Activated naive CD8-positive, alpha-beta T cell treated with anti-CD3 and anti-CD28 coated beads, Interleukin-2, amount 10 ng/mL, durations not matched to agents 7 days and 5 days (primary cell): ENCODE measurements at places on chromosomes 1 and 21.

GRCh38 chr21:34330055-34330454, 33.8 kb upstream of the KCNE2 start:
- H3K4me1 ChIP-seq: no peaks in the 10 kb centered on the region
- no peak overlapping the region for H3K4me3 ChIP-seq
- H3K27ac ChIP-seq: no peak overlapping the region
- no peak for DNase-seq
- no peaks in the 10 kb centered on the region for H3K36me3 ChIP-seq

- peaks cover 17% of the 10 kb centered on the region for H3K27me3 ChIP-seq
- no peak for DNase-seq
- no peak overlapping the region for H3K27ac ChIP-seq
- no peaks in the 10 kb centered on the region for H3K36me3 ChIP-seq
- no peak overlapping the region for H3K4me3 ChIP-seq
Measured at GRCh38 chr1:91201694-91202093, 179.9 kb upstream of the ZNF644 start.

GRCh38 chr1:25819491-25820246, at the start of gene MTFR1L:
Gene MTFR1L (plus strand): TSS chr1:25819954. CDS start chr1:25823105, 3,151 bp downstream.
- peak within 1 kb of the TSS; percentile 93 for H3K4me3 ChIP-seq
- peaks cover 12% of the 10 kb centered on the region for H3K36me3 ChIP-seq
- peaks cover 30% of the 10 kb centered on the region for H3K4me1 ChIP-seq
- H3K27me3 ChIP-seq: no peaks in the 10 kb centered on the region
- peak; percentile 94 for DNase-seq

GRCh38 chr1:167477986-167478385, 40.3 kb downstream of the CD247 start:
- H3K36me3 ChIP-seq: peaks cover 60% of the 10 kb centered on the region
- peak overlapping the region; percentile 44 for H3K27ac ChIP-seq
- peaks cover 74% of the 10 kb centered on the region for H3K4me1 ChIP-seq
- H3K27me3 ChIP-seq: no peaks in the 10 kb centered on the region
- peak overlapping the region; percentile 2 for H3K4me3 ChIP-seq

- H3K36me3 ChIP-seq: no peaks in the 10 kb centered on the region
- H3K27me3 ChIP-seq: no peaks in the 10 kb centered on the region
- no peak for DNase-seq
- no peak overlapping the region for H3K27ac ChIP-seq
- H3K4me1 ChIP-seq: peaks cover 4% of the 10 kb centered on the region
Measured at GRCh38 chr1:223084464-223084866, 58.6 kb downstream of the TLR5 start.

DNA sequence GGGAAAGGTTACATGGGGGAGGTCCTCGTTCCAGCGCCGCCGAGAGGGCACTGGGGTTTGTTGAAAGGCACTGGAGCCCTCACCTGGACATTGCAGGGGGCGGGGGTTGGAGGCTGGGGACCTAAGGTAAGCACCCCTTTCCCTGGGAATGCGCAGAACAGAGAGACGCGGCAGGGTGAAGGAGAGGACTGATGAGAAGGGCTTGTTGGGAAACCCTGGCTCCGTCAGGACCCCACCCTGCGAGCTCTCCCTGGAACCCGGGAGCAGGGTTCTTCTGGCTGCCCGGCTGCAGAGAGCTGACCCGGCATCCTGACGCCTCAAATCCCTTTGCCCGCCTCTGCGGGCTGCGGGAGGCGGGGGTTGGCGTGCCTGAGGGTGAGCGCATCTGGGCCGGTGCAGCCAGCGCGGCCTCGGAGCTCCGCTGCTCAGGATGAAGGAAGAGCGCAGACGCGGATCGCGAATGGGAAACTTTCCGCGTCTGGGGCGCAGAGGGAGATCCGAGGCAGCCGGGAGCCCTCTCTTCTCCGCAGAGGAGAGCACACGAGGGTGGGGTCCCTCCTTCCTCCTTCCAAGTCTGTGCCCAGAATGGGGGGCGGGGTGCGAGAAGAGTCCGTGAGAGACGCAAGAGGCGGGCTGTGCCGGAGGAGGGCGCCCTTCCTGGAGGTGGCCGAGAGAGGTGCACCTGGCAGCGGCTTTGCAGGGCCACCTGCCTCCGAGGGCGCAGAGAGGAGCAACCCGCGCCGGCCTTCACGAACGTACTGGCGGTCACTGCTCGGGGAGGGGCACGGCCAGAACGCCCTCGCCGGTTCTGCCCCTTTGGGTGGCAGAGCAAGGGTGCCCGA, 2.4 kb downstream of the IGSF21 start:
- H3K27ac ChIP-seq: no peak overlapping the region
- no peak for DNase-seq
- H3K4me1 ChIP-seq: peaks cover 3% of the 10 kb centered on the region
- H3K4me3 ChIP-seq: no peak overlapping the region
- H3K27me3 ChIP-seq: peaks cover 56% of the 10 kb centered on the region

- no peaks in the 10 kb centered on the region for H3K36me3 ChIP-seq
- H3K4me3 ChIP-seq: no peak overlapping the region
- no peaks in the 10 kb centered on the region for H3K27me3 ChIP-seq
- H3K27ac ChIP-seq: no peak overlapping the region
- DNase-seq: no peak
Measured at GRCh38 chr21:19350286-19350685, 946.7 kb upstream of the TMPRSS15 start.

DNA sequence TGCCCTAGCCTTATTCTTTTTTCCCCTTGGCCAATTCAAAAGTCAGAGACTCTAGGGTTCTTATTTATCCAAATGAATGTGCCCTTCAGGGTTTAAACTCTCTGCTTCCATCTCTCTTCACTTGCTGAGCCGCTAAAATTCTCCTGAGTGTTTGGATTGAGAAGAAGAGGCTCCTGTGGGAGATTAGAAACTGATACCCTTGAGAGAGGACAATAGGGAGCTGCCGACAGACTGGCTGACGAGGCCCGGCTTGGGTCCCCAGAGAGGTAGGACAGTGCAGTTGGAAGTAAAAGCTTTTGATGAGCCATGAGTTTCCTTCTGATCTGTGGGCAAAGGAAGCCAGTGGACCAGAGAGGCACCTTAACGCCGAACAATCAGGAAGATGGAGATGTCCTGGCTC, 41.3 kb upstream of the UBE2U start:
- DNase-seq: no peak
- H3K4me3 ChIP-seq: no peak overlapping the region
- no peaks in the 10 kb centered on the region for H3K36me3 ChIP-seq
- peaks cover 12% of the 10 kb centered on the region for H3K27me3 ChIP-seq
- no peak overlapping the region for H3K27ac ChIP-seq
- no peaks in the 10 kb centered on the region for H3K4me1 ChIP-seq

DNA sequence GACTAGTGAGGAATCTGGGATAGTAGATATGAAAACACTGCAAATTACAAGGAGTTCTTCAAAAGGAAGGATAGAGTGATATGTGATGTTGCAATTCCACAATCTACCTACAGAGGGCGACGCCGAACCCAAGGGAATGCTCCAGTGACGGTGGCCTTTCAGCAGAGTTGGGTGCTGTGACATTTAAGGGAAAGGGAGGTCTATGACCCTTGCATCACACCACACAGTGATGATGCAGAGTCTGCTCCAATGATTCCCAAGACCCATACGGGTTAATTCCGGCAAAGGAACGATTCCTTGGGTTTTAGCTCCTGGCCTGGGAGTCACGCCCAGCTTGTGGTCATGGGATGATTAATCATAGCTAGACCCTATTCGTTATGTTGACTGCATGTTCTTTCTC, 123.0 kb upstream of the IGSF21 start:
- H3K36me3 ChIP-seq: no peaks in the 10 kb centered on the region
- DNase-seq: no peak
- no peaks in the 10 kb centered on the region for H3K4me1 ChIP-seq
- no peaks in the 10 kb centered on the region for H3K27me3 ChIP-seq
- no peak overlapping the region for H3K27ac ChIP-seq
- no peak overlapping the region for H3K4me3 ChIP-seq

- H3K36me3 ChIP-seq: no peaks in the 10 kb centered on the region
- DNase-seq: no peak
- H3K27ac ChIP-seq: no peak overlapping the region
- peaks cover 2% of the 10 kb centered on the region for H3K4me1 ChIP-seq
- peaks cover 34% of the 10 kb centered on the region for H3K27me3 ChIP-seq
Measured at GRCh38 chr1:36588972-36589371, 106.3 kb upstream of the CSF3R start.

GRCh38 chr1:180530501-180530900, 28.1 kb upstream of the ACBD6 start:
- no peak overlapping the region for H3K4me3 ChIP-seq

DNA sequence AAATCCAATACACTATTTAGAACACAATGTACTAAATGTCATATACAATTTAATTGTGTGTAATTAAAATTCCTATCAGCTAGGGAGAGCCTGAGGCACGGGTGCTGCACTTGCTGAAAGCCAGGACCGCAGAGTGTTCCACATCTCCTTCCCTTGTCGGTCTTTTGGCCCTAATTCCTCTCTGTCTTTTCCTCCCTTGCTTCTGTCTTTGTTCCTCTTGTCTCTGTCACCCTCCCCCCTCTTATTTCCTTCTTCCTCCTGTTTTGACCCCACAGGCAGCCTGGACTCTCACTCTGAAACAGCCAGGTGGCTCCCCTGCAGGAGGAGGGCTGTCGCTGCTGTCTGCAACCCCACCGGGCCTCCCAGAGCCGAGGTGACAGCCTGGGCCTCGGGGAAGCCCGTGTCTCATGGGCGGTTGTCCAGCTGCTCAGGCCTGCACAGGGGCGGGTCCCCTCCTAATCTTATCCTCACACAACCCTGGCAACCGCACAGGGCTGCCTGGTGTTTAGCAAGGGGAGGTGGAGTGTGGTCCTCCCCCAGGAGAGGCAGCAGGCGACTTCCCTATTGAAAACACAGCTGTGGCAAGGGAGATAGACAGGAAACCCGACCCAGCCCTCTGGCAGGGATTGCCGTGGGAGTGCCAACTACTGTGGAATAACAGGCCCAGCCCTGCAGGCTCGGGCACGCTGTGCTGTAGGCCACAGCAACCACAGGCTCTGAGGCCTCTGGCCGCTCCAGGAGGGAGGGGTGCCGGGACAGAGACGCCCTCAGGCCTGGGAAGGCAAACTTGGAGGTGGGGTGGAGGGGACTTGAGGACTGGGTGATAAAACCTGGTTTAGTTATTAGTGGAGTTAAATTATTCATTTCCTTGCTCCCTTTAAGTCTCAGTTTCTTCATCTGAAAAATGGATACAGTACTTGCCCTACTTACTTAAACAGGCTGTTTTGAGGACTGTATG, 68.8 kb upstream of the WDR26 start:
- H3K27me3 ChIP-seq: no peaks in the 10 kb centered on the region
- no peaks in the 10 kb centered on the region for H3K36me3 ChIP-seq
- H3K4me1 ChIP-seq: peaks cover 39% of the 10 kb centered on the region
- H3K4me3 ChIP-seq: peak overlapping the region; percentile 39
- DNase-seq: peak; percentile 41
- peak overlapping the region; percentile 82 for H3K27ac ChIP-seq

GRCh38 chr1:31754397-31754796, 9.7 kb downstream of the ADGRB2 start:
- H3K36me3 ChIP-seq: no peaks in the 10 kb centered on the region
- DNase-seq: no peak
- H3K4me3 ChIP-seq: no peak overlapping the region
- peaks cover 3% of the 10 kb centered on the region for H3K27me3 ChIP-seq

- DNase-seq: no peak
- H3K4me1 ChIP-seq: no peaks in the 10 kb centered on the region
- H3K27ac ChIP-seq: no peak overlapping the region
- no peak overlapping the region for H3K4me3 ChIP-seq
Measured at GRCh38 chr1:175332515-175332914, 139.9 kb upstream of the KIAA0040 start.

GRCh38 chr1:159170639-159171038, 776 bp upstream of the CADM3 start:
- no peak overlapping the region for H3K27ac ChIP-seq
- no peaks in the 10 kb centered on the region for H3K36me3 ChIP-seq
- peaks cover 3% of the 10 kb centered on the region for H3K4me1 ChIP-seq
- no peak for DNase-seq

DNA sequence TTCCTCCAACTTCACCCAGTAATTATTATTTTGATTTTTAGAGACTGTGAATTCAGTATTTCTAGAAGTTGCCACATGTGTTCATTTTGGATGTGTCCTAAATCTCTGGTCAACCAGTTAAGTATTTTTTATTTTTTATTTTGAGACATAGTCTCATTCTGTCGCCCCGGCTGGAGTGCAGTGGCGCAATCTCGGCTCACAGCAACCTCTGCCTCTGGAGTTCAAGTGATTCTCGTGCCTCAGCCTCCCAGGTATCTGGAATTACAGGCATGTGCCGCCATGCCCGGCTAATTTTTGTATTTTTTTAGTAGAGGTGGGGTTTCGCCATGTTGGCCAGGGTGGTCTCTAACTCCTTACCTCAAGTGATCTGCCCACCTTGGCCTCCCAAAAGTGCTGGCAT, 8.0 kb downstream of the MACF1 start:
- DNase-seq: no peak
- no peak overlapping the region for H3K27ac ChIP-seq
- H3K36me3 ChIP-seq: peaks cover 20% of the 10 kb centered on the region
- no peak overlapping the region for H3K4me3 ChIP-seq
- H3K4me1 ChIP-seq: peaks cover 30% of the 10 kb centered on the region

GRCh38 chr1:6811583-6811982, 26.3 kb downstream of the CAMTA1 start:
- no peak overlapping the region for H3K27ac ChIP-seq
- H3K36me3 ChIP-seq: no peaks in the 10 kb centered on the region
- DNase-seq: no peak
- no peaks in the 10 kb centered on the region for H3K27me3 ChIP-seq
- H3K4me1 ChIP-seq: peaks cover 3% of the 10 kb centered on the region
- no peak overlapping the region for H3K4me3 ChIP-seq

DNA sequence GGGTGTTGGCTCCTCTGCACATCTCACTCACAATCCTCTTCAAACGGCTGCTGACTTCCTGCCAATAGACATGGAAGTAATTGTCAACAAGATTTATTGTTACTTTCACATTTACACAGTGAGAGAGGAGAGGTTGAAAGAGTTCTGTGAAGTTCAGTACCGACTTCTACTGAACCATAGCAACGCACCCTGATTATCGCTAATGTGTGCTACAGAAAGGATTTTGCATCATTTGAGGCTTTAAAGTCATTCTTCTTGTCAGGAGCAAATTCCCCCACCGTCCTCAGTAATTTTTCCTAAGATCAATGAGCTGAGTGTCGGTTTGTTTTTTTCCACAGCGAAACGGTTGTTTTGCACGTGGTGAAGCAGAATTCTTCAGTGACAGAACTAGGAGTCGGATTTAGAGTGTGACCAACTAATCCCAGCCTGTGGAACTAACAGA, 361.0 kb downstream of the ADGRL2 start:
- H3K27ac ChIP-seq: peak overlapping the region; percentile 39
- H3K36me3 ChIP-seq: no peaks in the 10 kb centered on the region

DNA sequence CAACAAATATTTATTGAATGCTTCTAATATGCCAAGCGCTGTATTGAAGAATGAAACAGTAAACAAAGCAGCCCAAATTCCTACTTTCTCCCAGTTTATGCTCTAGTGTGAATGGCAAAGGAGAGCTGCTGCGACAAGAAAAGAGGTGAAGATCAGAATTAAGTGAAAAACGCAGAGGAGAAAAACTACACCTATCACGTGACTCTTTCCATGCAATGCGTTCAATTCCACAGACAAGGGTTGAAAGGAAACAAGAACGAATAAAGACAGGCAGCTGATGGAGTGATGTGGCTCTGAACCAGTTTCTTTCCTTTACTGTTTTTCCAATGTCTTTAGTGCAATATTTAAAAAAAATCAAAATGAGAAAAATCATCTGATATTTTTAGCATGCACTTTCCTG, 23.6 kb downstream of the MT1HL1 start:
- no peaks in the 10 kb centered on the region for H3K36me3 ChIP-seq
- H3K27ac ChIP-seq: no peak overlapping the region
- no peak overlapping the region for H3K4me3 ChIP-seq
- H3K4me1 ChIP-seq: no peaks in the 10 kb centered on the region
